ENCODE measurements at places on chromosomes 16 and 17. TPM values are rescaled to one million over a fixed set of nuclear protein-coding genes. Genes with fewer than 3 reads are reported as not detected.

DNA sequence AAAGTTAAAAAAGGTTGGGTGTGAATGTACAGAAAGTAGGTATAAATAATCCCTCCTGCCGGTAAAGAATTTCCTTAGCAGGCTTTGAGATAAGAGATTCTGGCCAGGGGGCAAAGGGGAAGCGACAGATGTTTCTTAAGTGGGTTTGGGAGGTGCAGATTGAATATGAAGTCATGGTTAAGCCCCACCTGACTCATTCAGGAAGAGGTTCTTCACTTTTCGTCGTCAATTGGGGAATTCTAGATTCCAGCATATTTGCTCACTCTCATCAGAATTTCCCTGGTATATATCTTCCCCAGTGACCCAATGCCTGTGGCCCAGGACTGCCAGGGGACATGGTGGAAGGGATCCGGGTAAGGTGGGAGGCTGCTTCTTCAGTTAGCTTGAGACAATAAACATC, 127.8 kb downstream of the CPPED1 start:
- no peak for DNase-seq

DNA sequence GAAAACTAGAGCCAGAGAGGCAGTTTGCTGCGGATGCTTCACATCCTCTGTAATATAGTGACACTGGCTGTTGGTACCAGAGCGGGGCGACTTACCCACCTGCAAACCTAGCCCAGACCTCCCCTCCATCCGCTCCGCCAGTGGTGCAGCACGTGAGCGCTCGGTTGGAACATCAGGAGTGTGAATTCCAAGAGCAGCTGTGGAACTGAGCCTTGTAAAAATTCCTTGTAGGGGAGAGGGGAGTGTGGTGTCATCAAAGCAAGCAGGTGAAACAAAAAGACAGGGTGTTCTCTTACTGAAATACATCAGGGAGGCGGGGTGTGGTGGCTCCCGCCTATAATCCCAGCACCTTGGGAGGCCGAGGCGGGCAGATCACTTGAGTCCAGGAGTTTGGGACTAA, 51.3 kb downstream of the CCDC42 start:
- no peak for DNase-seq

GRCh38 chr17:17793378-17794214, 43.2 kb downstream of the SREBF1 start:
- no peak for DNase-seq

GRCh38 chr17:72576289-72576759, 455.5 kb downstream of the SOX9 start:
- DNase-seq: peak; percentile 93

DNA sequence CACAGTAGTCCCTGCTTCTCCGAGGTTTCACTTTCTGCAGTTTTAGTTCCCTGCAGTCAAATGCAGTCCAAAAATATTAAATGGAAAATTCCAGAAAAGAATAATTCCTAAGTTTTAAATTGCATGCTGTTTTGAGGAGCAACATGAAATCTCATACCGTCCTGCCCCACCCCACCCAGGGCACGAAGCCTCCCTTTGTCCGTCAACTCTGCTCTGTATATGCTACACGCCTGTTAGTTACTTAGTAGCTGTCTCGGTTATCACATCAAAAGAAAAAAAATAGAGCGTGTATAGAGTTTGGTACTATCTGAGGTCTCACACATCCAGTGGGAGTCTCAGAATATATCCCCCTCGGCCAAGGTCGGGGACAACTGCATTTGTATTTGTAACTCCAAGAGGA, 129.4 kb upstream of the NOL11 start:
- DNase-seq: no peak

GRCh38 chr16:58348986-58349385, 43.3 kb upstream of the GINS3 start:
- no peak for DNase-seq

GRCh38 chr16:65574326-65574966, 452.6 kb upstream of the CDH11 start:
- peak; percentile 72 for DNase-seq

DNA sequence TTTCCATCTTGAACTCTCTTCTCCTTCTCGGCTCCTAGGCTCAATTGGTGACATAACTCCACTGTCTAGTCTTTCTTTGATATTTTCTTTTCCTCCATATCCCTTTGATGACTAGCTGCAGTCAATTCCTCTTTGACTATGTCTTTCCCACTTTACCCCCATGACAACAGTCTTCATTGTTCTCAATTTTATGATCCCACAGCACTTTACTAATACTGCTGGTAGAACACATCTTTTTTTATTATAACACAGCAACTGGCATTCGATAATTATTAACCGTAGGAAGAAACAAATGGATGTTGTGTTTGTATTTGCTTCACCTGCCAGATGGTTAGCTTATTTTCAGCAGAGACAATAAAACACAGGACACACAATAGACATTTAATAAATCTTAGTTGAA, 1.3 kb downstream of the KRTAP3-3 start:
- DNase-seq: no peak

DNA sequence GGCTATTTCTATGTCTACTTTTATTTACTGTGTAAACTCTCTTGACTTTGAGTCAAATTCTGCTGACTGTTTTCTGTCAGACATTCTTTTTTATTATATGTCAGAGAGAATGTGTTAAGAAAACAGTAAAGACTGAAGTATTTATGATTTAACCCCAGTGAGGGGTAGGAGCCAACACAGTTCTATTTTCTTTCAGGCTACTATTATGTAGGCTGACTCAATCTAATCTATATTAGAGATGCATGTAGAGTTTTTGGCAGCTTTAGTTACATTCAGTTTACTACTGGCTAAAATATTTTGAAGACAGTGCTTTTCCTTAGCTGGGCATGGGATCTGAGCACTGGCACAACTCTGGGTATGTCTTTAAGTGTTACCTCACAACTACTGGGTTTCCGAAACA, 1108.0 kb downstream of the CDH11 start:
- no peak for DNase-seq

DNA sequence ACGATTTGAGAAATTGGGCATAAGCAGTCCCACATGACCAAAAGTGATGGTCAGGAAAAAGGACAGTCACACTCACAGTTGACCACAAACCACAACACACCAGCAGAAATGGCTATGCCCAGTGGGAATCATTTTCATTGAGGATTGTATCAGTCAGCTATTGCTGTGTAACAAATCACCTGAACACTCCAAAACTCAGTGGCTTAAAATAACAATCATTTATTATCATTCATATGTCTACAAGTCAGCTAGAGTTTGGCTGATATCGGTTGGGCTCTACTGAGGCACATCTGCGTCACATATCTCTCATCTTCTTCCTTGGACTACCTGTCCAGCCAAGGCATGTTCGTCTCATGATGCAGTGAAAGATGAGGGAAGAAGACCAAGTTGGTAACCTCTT, 93.3 kb downstream of the CMC2 start:
- DNase-seq: no peak

- DNase-seq: no peak
Observed at GRCh38 chr16:50306287-50306686, 39.9 kb downstream of the ADCY7 start.

HID1 gene
- total RNA-seq: 16.5 TPM

BCO1 gene
- 0.22 TPM for total RNA-seq

KRT16 gene
- total RNA-seq: 0.20 TPM

SRL gene
- total RNA-seq: 1.6 TPM

SNX20 gene
- total RNA-seq: 0.61 TPM

CPHXL gene
- not detected for total RNA-seq

NME3 gene
- 76.7 TPM for total RNA-seq

NDUFAF8 gene
- 87.6 TPM for total RNA-seq

ST6GALNAC2 gene
- total RNA-seq: 29.1 TPM

SLFN12L gene
- total RNA-seq: 0.22 TPM

CDH1 gene
- total RNA-seq: 35.0 TPM
